Activated T-helper 2 cell treated with anti-CD3 and anti-CD28 coated beads, Interferon-gamma antibody, Interleukin-2, Interleukin-4, amounts not matched to agents 10 μg/mL and 5 μg/mL and 100 μg/mL, durations not matched to agents 14 hours and 24 hours and 36 hours (primary cell): ENCODE measurements at places on chromosomes 4 and X.

DNA sequence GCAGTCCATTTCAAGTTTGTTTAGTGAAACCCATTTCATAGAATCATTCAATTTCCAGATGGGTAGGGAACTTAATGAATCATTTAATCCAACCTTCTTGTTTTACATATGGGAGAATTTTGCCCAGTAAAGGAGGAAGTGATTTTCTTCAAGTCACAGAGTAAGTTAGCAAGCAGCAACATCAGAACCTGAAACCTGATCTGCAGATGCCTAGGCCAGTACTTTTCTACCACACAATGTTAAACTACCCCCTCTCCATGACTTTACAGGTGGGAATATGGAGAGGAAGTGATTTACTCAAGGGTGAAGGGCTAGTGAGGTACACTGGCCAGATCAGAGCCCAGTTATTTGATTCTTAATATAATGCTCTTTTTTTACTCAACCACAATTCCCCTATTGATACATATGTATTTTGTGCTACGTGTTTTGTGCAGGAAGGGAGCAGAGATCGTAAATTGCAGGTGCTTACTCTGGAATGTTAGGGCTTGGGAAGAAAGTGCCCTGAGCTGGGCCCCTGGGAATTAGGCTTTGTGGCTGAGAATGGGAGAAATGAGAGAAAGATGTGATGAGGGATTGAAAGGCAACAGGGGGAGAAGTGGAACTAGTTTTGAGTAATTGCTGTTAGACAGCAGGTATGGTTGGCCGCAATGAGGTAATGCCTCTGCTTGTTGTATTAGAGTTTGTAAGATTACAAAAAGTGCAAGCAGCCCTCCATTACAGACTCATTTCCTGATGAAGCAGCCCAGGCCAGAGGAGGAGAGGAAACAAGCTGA is 6.8 kb downstream of the LHFPL1 start:
- no peak for DNase-seq

- no peak for DNase-seq
Observed at GRCh38 chrX:142296421-142296820, 91.3 kb upstream of the MAGEC2 start.

GRCh38 chr4:2734612-2735011 is 21.5 kb downstream of the TNIP2 start:
- no peak for DNase-seq

DNA sequence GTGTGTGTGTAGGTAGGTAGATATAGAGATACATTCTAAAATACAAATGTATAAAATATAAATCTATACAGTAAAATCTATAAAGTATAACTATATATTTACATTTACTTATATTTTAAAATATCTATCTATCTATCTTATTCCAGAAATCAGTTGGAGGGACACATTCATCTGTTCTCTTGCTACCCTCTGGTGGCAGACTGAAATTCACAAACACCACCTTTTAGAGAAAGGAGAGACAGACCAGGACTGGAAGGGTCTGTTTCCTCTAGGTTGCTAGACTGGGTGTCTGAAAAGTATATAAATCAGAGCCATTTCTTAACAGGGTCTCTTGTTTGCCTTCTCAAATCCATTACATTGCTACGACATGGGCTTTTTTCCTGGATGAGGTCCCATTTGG is 343.0 kb downstream of the OPHN1 start:
- DNase-seq, result no peak

- DNase-seq, result no peak
Observed at GRCh38 chr4:8254076-8254475, 15.5 kb upstream of the HTRA3 start.

DNA sequence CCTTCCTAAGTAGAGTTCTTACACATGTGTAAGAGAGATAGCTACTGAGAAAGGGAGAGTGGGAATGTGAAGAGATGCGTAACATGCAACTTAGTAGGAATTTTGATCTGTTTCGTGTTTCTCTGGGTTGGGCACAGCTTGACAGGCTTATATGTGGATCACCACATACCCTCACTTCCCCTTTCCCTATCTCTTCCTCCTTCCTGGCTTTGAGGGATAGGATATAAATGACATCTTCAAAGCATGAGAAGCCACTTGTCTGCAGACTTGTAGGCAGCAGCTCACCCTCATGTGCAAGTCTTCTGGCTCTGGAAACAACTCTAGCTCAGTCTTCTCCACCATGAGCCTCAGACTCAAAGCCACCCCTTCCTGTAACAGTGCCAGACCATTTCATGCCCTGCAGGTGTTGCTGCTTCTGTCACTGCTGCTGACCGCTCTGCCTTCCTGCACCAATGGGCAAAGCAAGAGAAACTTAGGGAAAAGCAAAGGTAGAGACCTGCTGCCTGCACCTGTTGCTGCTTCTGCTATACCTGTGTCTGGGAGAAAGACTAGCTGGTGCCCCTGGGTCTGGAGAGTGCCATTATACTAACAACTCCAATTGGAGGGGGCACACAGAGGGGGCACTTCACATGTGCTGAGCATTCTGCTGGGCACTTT is 5.4 kb upstream of the PF4V1 start:
- no peak for DNase-seq

GRCh38 chr4:138894011-138894410 is 121.6 kb upstream of the NOCT start:
- no peak for DNase-seq

- no peak for DNase-seq
Observed at GRCh38 chr4:88185906-88186305, 27.5 kb upstream of the ABCG2 start.

DNA sequence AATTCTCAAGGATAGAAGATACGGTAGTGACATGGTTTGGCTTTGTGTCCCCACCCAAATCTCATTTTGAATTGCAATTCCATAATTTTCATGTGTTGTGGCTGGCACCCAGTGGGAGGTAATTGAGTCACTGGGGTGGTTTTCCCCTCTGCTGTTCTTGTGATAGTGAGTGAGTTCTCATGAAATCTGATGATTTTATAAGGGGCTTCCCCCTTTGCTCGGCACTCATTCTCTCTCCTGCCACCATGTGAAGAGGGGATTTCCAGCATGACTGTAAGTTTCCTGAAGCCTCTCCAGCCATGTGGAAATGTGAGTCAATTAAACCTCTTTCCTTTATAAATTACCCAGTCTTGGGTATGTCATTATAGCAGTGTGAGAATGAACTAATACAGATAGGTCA is 8.5 kb upstream of the SPANXN4 start:
- no peak for DNase-seq
